ENCODE measurements at places on chromosomes 12 and 14.

DNA sequence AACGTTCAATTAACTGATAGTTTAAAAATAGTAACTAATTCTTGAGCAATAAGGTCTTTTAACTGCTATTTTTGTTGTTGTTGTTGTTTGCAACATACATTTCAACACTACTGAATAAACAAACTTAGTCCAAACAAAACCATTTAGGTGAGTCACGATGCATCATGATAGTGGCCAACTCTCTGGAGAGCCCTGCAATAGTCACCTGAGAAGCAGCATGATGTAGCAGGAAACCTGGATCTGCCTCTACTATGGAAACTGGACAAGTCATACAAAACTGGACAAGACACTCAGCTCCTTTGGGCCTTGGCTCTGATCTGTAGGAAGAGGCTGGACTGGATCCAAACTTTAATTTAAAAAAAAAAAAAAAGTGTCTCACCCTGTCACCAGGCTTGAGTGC lies 117.3 kb downstream of the MED13L start:
- no peak for DNase-seq

DNA sequence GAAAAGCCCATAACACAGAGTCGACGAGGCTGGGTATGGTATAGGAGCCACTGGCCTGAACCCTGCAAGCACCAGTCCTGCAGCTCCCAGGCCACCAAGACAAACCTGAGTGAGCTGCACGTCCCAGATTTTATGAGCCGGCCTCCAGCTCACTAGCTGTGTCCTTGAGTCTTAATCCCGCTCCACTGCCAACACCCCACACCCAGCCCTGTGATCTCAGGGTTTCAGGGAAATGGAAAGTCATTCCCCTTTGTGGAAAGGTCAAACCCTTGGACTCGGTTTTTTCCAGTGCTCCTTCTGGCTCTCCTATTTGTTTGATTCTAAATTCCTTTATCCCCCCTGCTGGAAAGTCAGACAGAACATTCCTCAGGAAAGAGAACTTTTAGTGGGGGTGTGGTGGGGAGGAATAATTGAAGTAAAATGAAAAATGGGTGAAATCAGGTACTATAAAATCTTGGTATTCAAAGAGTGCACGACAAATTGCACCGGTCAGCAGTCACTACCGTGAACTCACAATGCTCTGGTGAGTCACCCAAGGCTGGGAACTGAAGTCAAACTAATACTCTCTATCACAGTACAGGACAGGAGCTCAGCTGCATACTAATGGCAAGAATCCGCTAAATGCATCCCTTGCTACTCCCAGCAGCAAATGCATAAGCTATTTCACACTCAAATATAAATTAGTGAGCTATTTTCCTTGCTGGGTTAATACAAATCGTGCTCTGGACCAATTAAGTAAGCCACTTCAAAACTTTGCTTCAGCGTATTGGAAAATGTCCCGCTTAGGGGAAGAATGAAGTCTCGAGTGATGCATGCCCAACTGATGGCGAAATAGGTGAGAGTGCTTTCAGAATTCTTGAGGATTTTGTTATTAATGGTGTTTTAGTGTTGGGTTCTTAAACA lies 9.0 kb downstream of the PITPNM2 start:
- no peak for DNase-seq

DNA sequence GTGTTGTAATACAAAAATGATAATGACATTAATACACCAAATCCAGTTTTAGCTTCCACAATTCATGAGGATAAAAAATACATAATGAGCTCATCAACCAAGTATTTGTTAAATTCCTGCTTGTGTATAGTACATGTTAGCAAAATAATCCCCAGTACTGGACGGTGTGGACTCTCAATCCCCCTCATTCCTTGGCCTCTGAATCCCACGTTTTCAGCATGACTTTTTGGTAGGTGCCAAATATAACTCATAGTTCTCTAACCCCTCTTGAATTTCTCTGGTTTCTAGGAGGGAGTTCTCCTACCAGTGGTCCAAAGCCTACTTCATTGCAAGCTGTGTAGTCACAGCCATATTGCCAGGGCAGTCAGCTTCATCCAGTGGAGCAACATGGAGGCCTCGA lies 41.4 kb upstream of the EPS8 start:
- DNase-seq: no peak

DNA sequence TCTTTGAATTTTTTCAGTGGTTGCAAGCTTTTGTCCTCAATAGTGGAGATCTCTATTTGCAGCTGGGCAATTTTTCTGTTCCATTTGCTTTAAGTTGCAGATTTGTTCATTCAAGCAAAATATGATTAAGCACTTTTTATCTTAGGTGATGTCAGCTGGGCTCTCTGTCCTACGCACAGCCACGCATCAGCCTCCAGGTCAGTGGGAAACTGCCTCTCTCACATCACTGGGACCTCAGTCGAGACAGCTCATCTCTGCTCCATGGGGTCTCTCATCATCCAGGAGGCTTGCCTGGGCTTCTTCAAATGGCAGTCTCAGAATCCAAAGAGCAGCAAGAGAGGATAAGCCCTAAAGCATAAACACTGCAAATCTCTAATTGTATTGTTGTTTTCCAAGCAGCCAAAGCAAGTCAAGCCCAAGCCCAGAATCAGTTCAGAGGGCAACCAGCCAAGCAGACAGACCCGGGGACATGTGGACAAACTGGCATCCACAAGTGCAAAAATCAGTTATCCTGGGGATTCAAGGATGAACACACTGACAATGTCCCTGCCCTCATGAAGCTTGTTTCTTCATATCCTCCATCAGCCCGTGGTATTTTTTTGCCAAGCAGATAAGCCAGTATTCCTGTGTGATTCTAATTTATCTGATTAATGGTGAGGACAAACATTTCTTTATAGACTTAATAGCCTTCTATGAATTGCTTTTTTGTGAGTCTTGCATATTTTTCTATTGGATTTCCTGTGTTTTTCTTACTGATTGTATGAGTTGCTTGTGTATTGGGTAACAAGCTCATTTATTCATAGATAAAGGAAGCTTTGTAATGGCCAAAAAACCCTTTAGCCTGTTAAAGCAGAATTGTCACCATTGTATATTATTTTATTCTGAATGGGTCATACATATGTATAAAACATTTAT lies 262.5 kb downstream of the GXYLT1 start:
- no peak for DNase-seq

DNA sequence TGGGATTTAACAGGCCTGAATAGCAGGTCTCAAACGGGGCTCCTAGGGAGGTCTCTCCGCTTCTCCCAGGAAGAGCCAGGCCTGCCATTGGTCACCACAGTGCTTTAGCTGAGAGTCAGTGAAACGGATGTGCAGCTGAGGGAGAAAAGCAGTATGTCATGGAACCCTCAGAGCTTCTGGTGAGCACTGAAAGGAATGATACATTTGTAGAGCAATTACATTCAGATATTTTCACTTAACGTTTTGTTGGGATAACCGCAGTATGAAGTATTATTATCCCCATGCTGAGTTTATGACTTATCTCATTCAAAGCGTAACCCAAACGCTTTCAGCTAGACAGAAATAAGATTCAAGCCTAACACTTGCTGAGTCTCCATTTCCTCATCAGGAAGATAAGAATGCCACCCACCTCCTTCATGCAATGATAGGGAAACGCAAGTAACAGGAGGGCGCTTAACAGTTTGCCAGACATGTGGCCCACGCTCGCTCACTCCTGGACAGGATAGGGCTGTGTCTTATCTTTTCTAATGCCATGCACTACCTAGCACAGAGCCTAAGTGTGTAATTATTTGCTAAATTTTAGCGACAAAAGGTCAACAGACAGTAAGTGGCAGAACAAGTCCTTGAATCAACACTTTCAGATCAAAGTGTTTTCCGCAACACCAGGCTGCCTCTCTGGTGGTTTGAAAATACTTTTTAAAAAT lies 28.2 kb downstream of the DAD1 start:
- no peak for DNase-seq

Data from NCI-H2081 treated with DMSO at 0.1 percent for 48 hours (cell line).